ENCODE measurements at places on chromosomes 1 and 21. TPM values are rescaled to one million over a fixed set of nuclear protein-coding genes. Genes with fewer than 3 reads are reported as not detected.
A peak's percentile ranks its signal among the peaks of the same experiment; 100 is the strongest.

The LCE3E gene
- total RNA-seq = not detected

The CELA3A gene
- total RNA-seq = not detected

The CFHR5 gene
- not detected for total RNA-seq

The NFIA gene
- 10.5 TPM for total RNA-seq

DNA sequence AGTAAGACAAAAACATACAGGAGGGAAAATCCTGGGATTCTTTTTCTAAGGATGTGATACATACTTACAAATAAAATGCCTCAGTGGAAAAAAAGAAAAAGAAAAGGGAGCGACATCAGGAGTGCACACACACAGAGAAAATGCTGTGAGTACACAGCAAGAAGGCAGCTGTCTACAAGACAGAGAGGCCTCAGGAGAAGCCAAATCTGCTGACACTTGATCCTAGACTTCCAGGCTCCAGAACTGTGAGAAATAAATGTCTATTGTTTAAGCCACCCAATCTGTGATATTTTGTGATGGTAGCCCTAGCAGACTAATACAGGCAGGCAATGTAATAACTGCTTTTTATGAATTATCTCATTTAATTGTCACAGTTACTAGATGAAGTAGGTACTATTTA, 17.0 kb upstream of the TRIM45 start:
- DNase-seq = no peak
- H3K27me3 ChIP-seq = no peaks in the 10 kb centered on the region
- H3K36me3 ChIP-seq = no peaks in the 10 kb centered on the region

DNA sequence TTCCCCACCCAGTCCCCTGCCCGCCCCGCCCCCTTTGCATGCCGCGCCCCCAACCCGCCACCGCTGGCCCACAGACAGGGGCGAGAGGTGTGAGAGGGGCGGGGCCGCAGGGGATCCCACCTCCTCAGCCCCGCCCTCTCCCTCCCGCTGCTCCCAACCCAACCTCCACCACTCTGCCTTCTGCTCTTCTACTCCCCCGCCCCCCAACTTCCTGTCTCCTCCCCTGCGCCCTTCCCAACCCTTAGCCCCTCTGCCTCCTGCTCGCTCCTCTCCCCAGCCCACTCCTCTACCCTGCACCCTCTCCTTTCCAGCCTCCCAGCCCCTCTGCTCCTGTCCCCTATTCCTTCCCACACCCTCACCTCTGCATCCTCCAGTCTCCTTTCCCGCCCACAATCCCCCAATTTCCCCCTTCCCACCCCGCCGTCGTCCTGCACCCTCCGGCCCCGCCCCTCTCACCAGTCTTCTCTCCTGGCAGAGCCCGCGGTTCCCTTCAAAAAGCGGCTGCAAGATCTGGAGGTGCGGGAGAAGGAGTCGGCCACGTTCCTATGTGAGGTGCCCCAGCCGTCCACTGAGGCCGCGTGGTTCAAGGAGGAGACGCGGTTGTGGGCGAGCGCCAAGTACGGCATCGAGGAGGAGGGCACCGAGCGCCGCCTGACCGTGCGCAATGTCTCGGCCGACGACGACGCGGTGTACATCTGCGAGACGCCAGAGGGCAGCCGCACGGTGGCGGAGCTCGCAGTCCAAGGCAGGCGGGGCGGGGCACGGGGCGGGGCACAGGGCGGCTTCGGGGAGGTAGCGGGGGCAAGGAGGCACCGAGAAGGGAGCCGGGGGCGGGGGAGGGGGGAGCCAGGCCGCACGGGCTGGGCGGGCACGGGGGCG, 5.4 kb downstream of the OBSCN start:
- peaks cover 4% of the 10 kb centered on the region for H3K36me3 ChIP-seq
- H3K4me1 ChIP-seq = peaks cover 4% of the 10 kb centered on the region
- H3K4me3 ChIP-seq = peak overlapping the region; percentile 93
- DNase-seq = peak; percentile 88

DNA sequence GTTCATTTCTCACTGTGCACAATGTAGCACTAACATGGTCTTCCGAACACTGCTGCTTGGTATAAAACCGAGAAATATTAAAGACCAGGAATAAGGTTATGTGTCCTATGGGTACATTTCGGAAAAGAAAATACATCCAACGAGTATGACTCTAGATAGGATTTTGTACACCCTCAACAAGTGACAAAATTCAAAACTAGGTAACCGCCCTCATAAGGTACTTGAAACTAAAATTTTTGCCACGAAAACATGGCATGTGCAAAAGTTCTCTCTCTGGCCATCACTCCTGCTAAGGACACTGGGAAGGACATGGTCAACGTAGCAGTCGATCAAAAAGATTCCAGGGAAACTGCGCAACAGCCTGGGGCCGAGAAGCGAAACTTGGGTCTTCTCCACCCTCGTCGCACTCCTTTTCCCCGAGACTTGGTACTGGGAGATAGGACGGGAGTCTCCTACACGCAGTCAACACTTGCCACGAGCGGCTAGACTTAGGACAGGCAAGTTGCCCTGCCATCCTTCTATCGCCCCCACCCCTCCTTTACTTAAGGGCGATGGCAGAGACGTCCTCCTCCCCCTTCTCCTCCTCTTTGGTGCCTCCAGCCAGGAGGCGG, 338 bp upstream of the TOR1AIP1 start:
- H3K27ac ChIP-seq = peak overlapping the region; percentile 100
- H3K4me1 ChIP-seq = peaks cover 31% of the 10 kb centered on the region
- peak overlapping the region; percentile 98 for H3K4me3 ChIP-seq
- no peak for DNase-seq
- no peaks in the 10 kb centered on the region for H3K27me3 ChIP-seq

GRCh38 chr1:172761581-172762486, 102.9 kb downstream of the FASLG start:
- no peaks in the 10 kb centered on the region for H3K4me1 ChIP-seq
- no peak overlapping the region for H3K4me3 ChIP-seq
- no peaks in the 10 kb centered on the region for H3K36me3 ChIP-seq
- no peak for DNase-seq
- H3K27me3 ChIP-seq = peaks cover 7% of the 10 kb centered on the region

DNA sequence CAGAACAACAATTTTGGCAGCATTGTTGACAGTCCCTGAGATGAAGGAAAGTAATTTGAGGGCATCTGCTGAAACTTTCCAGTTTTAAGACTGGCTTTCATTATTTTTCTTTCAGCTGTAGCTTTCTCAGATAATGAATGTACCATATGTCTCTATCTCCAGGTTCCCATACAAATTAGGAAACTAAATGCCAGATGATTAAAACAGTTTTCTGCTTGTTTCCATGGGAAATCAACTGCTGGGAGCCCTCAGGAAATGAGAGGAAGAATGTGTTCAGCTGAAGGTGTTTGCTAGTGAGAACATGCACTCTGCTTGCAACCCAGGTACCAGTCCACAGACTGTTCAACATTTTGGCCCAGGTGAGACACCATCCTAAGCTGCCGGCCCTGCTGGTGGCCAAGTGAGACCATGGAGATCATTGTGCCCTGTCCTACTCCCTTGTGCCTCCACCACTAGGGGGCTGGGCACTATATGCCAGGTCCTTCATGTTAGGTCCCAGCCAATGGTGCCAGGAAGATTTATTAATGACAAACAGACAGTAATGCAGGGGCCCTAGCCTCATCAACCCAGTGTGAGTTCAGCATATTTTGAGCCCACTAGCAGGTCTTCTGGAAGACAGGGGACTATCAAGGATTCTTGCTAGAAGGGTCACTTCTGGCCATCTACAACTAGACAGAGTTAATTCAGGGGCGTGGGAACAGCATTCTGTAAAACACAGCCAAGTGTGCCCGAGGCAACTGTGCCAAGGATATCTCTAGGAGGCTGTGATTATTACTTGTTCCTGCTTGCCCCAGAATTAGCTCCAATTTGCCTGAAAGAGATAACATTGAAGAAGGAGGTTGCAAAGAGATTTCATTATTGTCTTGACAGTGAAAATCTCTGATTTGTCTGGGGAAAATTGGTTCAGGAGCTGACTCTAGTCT, 17.0 kb upstream of the LRRC8C start:
- H3K27ac ChIP-seq = no peak overlapping the region
- H3K27me3 ChIP-seq = no peaks in the 10 kb centered on the region
- no peak overlapping the region for H3K4me3 ChIP-seq
- no peaks in the 10 kb centered on the region for H3K36me3 ChIP-seq
- no peak for DNase-seq
- H3K4me1 ChIP-seq = no peaks in the 10 kb centered on the region

GRCh38 chr1:244678697-244679096, 25.8 kb downstream of the DESI2 start:
- no peak overlapping the region for H3K4me3 ChIP-seq
- DNase-seq = no peak
- H3K36me3 ChIP-seq = peaks cover 37% of the 10 kb centered on the region
- no peak overlapping the region for H3K27ac ChIP-seq

DNA sequence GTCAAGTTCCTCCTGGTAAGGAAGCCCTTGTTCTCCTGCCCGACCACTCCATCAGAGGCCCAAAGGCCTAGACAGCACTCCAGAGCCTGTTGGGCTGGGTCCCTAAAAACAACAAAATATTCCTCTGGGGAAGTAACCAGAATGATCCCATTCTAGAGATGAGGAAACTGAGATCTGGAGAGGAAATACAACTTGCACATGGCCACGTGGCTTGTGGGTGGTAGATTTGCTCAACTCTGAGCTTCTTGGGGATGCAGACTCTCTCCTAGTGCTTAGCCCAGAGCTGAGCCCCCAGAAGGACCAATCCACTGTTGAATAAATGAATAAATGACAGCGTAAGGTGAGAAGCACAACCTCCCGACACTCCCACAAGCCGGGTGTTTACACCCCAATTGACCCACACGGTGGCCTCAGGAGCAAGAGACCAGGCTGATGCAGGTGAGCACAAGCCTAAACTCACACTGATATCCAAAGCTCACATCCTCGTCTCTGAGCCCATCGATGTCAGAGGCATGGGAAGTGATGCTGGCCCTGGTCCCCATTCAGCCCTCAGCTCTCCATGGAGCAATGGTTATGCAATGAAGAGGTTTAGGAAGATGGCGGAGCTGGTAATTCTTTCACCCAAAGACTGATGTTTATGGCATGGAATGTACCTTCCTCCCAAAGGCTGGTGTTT, 172.5 kb upstream of the EDN2 start:
- H3K4me1 ChIP-seq = peaks cover 12% of the 10 kb centered on the region
- H3K27me3 ChIP-seq = peaks cover 49% of the 10 kb centered on the region
- no peak overlapping the region for H3K4me3 ChIP-seq
- H3K36me3 ChIP-seq = no peaks in the 10 kb centered on the region
- no peak overlapping the region for H3K27ac ChIP-seq

- peak overlapping the region; percentile 97 for H3K27ac ChIP-seq
- no peak for DNase-seq
- peaks cover 75% of the 10 kb centered on the region for H3K4me1 ChIP-seq
- H3K27me3 ChIP-seq = no peaks in the 10 kb centered on the region
- no peaks in the 10 kb centered on the region for H3K36me3 ChIP-seq
Observed at GRCh38 chr1:228866468-228866867, 131.2 kb downstream of the RHOU start.

DNA sequence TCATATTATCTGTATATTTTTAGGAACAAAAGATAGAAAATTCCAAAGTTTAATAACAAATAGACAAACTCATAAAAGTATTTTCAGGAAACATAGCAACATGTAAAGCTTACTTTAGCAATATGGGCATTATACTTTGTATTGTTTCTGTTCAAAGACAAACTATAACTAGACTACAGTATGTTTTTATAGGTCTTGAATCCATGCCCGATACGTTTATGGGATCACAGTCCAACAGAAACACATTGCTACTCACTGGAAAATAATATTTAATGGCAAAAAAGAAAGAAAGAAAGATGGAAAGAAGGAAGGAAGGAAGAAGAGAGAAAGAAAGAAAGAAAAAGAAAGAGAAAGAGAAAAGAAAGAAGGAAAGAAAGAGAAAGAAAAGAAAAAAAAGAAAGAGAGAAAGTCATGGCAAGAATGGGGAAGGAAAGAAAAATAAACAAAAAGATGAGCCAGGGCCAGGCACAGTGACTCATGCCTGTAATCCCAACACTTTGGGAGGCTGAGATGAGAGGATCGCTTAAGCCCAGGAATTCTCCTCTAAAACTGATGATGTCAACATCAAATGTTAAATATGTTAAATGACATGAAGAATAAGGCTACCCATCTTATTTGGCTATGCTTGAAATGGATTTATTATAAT, 32.7 kb downstream of the TM2D1 start:
- DNase-seq = no peak
- H3K36me3 ChIP-seq = peaks cover 20% of the 10 kb centered on the region
- H3K27me3 ChIP-seq = no peaks in the 10 kb centered on the region
- H3K4me1 ChIP-seq = no peaks in the 10 kb centered on the region

GRCh38 chr1:183957216-183957830, 80.2 kb downstream of the COLGALT2 start:
- H3K36me3 ChIP-seq = no peaks in the 10 kb centered on the region
- no peak overlapping the region for H3K4me3 ChIP-seq
- no peaks in the 10 kb centered on the region for H3K4me1 ChIP-seq
- no peaks in the 10 kb centered on the region for H3K27me3 ChIP-seq
- H3K27ac ChIP-seq = no peak overlapping the region

DNA sequence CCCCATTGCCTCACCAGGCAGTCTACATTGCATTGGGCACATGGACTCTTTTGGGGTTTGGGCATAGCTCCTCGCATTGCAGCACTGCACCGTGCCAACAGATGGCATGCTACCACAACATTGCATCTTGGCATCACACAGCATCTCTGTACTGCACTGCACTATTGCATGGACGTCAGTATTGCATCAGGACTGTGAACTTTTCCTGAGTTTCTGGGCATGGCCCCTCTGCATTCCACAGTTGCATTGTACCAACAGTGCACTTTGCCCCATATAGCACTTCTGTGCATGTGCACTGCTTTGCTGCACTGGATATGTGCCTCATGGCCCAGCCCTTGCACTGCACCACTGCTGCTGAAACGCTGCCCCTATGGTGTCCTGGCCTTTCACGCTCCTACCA, 9.6 kb downstream of the PTPRU start:
- no peaks in the 10 kb centered on the region for H3K27me3 ChIP-seq
- no peaks in the 10 kb centered on the region for H3K36me3 ChIP-seq
- H3K4me3 ChIP-seq = no peak overlapping the region
- H3K4me1 ChIP-seq = peaks cover 37% of the 10 kb centered on the region

DNA sequence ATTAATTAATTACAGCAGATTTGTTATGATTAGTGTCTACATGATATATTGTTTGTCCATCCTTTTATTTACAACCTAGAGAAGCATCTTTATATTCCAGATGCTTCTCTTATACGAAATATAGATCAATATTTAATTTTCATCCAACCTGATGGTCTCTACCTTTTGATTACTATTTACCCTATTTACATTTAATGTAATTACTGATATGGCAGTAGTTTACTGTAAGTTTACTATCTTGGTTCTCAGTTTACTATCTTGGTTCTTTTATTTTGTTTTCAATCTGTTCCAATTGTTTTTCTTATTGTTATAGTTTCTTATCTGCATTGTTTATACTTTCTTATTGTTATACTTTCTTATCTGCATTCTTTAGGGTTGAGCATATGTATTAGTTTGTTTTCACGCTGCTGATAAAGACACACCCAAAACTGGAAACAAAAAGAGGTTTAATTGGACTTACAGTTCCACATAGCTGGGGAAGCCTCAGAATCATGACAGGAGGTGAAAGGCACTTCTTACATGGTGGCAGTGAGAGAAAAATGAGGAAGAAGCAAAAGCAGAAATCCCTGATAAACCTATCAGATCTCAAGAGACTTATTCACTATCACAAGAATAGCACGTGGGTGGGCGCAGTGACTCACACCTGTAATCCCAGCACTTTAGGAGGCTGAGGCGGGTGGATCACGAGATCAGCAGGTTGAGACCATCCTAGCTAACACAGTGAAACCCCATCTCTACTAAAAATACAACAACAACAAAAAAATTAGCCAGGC, 28.9 kb downstream of the FAF1 start:
- H3K27me3 ChIP-seq = no peaks in the 10 kb centered on the region
- peak overlapping the region; percentile 6 for H3K27ac ChIP-seq
- no peak overlapping the region for H3K4me3 ChIP-seq
- DNase-seq = no peak
- H3K4me1 ChIP-seq = no peaks in the 10 kb centered on the region
- peaks cover 8% of the 10 kb centered on the region for H3K36me3 ChIP-seq

Measured in type B pancreatic cell (in vitro differentiated cells).